ENCODE measurements at places on chromosomes 3 and 15.

- DNase-seq: no peak
Measured at GRCh38 chr3:103644450-103644849, 1209.6 kb downstream of the ZPLD1 start.

- DNase-seq: no peak
Measured at GRCh38 chr3:14631687-14632441, 19.7 kb upstream of the CCDC174 start.

GRCh38 chr3:67305922-67306321, 307.8 kb downstream of the KBTBD8 start:
- DNase-seq: no peak

DNA sequence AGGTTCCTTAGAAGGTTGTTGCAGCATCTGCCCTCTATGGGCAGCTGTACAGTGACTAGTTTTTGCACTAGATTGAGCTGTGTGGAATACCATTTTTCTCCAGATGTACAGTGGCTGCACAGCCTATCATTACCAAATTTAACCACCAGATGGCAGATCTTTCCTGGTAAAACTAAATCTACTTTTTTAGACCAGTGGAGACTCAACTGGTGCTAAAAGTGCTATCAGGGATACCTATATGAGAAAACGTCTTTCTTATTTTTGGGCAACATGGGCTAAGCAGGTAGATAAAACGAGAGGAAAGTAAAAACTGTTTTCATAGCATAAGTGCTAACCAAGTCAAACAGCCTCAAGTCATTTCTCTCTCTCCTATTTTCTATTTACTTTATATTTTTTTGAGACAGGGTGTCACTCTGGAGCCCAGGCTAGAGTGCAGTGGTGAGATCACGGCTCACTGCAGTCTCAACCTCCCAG, 21.2 kb downstream of the IGSF10 start:
- DNase-seq: no peak

- no peak for DNase-seq
Measured at GRCh38 chr3:83003917-83004316, 1242.5 kb upstream of the GBE1 start.

GRCh38 chr15:44328135-44328534, 39.6 kb downstream of the GOLM2 start:
- DNase-seq: no peak

DNA sequence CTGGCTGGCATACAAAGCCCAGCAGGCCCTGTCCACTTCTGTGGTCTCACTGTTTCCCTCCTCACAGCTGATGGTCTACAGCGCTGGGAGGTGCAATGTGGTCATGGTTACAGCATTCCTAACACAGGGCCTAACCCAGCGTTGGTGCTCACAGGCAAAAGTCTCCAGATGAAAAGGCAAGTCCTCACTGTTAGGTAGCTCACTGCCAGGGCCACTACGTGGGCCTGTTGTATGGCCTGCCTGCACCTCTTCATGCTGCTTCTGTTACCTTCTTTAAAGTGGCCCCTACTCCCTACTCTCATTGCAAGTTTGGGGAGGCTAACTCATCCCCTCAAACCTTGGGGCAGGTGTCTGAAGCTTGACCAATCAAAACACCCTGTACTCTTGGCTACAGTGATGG, 31.3 kb downstream of the CCDC13 start:
- DNase-seq: no peak

- no peak for DNase-seq
Measured at GRCh38 chr3:155676252-155676981, 68.5 kb downstream of the PLCH1 start.

DNA sequence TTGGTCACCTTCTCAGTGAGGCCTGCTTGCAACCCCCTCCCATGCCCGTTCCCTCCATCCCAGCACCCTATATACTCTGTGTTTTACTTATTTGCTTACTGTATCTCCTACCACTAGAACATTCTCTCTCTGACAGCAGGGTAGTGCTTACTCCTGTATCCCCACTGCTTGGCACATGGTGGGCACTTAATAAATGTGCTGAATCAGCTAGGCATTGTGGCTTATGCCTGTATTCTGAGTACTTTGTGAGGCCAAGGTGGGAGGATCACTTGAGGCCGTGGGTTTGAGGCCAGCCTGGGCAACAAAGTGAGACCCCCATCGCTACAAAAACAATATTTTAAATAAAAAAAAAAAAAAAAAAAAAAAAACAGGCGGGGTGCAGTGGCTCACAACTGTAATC, 7.6 kb upstream of the SHISA5 start:
- no peak for DNase-seq

- DNase-seq: no peak
Measured at GRCh38 chr3:103991461-103992115, 1375.1 kb upstream of the ALCAM start.

DNA sequence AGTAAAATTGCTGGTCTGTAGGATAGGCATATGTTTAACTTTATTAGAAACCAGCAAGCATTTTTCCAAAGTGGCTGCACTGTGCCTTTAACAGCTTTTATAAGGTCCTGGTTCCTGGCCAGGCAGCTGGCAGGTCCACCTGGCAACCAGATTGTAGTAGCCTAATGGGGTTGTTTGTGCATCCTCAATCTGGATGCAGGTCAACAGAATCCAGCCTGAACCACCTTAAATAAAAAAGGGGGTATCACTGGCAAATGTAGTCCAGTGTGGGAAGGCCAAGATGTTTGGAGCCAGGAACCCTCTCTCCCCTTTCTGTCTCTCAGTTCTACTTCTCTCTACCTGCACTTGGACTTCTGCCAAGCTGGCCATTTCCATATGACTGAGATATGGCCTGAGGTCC, 200.3 kb downstream of the ZNF621 start:
- DNase-seq: no peak

Data from stimulated activated CD8-positive, alpha-beta memory T cell treated with anti-CD3 and anti-CD28 coated beads, Interleukin-2, amount 100 ng/mL, for 1 hour (primary cell).